Fibroblast of skin of left quadriceps (primary cell): ENCODE measurements at places on chromosomes 2 and 18.
A peak's percentile ranks its signal among the peaks of the same experiment; 100 is the strongest.

GRCh38 chr2:3667151-3667631, 9.2 kb downstream of the ALLC start:
- DNase-seq, result no peak

DNA sequence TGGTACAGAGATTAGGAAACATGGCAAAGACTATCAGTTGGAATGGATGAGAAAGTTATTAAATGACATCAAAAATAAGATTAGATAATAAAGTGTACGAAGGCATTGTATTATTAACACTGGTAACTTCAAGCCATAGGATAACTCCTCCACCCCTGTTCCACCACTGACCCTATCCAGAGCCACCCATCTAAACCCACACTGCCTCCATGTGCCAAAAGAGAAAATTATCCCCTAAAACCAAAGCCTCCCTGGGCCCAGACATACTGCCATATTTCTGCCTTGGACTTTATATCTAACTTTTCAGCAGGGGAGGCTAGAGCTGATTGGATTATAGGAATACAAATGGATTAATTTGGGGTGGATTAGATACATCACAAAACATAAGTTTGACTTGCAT, 443.7 kb downstream of the BCL11A start:
- DNase-seq, result no peak

DNA sequence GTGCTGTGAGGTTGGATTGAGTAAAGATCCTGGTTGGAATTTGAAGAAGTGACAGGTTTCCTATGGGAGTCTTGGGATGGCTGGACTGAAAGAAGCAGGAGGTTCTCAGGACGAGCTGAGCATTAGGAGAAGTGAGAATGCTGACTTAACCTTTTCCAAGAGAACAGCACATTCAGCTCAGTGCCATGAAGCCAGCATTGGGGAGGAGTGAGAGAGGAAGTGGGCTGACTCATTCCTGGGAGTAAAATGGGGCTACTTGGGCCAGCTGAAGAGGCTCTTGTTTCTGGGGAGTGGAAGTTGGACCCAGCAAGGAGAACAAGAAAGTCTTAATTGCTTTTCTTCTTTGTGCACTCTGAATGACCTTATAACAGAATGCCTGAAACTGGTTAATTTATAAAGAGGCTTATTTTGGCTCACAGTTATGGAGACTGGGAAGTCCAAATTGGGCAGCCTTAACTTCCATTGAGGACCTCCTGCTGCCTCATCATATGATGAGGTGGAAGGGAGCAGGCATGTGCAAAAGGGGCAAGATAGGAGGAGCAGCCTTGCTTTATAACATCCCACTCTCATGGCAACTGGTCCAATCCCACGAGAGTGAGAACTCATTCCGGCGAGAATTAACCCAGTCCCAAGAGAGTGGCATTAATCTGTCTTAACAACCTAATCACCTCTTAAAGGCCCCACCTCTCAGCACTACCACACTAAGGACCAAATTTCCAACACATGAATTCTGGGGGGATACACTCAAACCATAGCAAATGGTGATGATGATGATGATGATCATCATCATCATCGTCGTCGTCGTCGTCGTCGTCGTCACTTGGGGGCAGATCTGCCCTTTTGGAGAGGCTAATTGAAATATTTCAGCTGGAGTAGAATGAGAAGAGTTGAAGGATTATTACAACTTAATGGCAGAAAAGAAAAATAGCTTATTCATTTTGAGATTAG, 26.1 kb downstream of the DGUOK start:
- no peak for DNase-seq

GRCh38 chr2:167331636-167332232, 443.5 kb downstream of the XIRP2 start:
- DNase-seq, result no peak

- no peak for DNase-seq
These were observed 779.5 kb upstream of the LRRTM1 start for GRCh38 chr2:81084101-81084500.

- DNase-seq, result no peak
These were observed 31.0 kb downstream of the SP100 start for GRCh38 chr2:230447036-230447435.

GRCh38 chr2:191501561-191502168, 176.3 kb upstream of the NABP1 start:
- DNase-seq, result no peak

- peak; percentile 30 for DNase-seq
These were observed 175.1 kb downstream of the GALNT1 start for GRCh38 chr18:35756506-35757117.

DNA sequence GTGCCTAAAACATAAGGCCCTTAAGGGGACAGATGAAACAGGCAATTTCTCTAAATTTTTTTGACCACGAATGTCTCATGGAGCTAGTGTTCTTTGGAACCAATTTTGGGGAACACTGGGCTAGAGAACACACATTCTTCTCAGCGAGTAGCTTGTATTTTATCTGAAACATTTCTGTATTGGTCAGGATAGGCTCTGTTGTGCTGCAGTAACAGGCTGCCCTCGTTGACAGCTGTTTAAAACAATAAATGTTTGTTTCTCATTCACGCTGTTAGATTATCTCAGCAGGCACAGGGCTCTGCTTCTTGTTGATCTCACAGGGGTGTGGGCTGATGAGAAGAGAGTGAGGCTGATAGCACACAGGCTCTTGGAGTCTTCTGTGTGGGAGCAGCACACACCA, 105.3 kb downstream of the SH3RF3 start:
- no peak for DNase-seq

GRCh38 chr2:218648088-218648786, 11.2 kb downstream of the ZNF142 start:
- peak; percentile 21 for DNase-seq

DNA sequence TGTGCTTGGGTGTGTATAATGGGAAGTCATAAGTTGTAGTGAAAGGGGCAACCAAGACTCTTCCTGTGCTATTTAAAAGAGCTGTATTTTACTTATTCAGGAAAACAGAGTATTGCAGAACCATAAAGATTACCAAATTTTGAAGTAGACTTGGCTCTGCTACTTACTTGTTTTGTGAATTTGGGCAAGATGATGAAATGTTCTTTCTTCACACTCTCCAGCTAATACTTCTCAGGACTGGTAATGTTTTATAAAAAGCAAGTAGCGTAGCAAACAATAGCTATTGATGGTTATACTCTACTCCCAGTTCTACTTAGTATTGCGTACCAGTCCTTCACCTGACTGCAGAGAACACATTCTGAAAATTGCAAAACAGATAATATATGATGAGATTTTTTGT, 374.1 kb downstream of the ARHGAP15 start:
- DNase-seq, result no peak

- no peak for DNase-seq
These were observed 170.9 kb downstream of the ZNF521 start for GRCh38 chr18:25180973-25181548.

GRCh38 chr2:64362562-64363026, 91.4 kb upstream of the LGALSL start:
- DNase-seq, result no peak

GRCh38 chr2:22634167-22634566, 750.8 kb upstream of the KLHL29 start:
- no peak for DNase-seq
